ENCODE measurements at places on chromosomes 7 and 10. TPM values are rescaled to one million over a fixed set of nuclear protein-coding genes. Genes with fewer than 3 reads are reported as not detected.
A peak's percentile ranks its signal among the peaks of the same experiment; 100 is the strongest.

Gene CYP3A4
- total RNA-seq: not detected

Gene PROSER2
- total RNA-seq: 1.1 TPM

Gene TCAF2
- total RNA-seq: 0.52 TPM

Gene MCM10
- 0.30 TPM for total RNA-seq

DNA sequence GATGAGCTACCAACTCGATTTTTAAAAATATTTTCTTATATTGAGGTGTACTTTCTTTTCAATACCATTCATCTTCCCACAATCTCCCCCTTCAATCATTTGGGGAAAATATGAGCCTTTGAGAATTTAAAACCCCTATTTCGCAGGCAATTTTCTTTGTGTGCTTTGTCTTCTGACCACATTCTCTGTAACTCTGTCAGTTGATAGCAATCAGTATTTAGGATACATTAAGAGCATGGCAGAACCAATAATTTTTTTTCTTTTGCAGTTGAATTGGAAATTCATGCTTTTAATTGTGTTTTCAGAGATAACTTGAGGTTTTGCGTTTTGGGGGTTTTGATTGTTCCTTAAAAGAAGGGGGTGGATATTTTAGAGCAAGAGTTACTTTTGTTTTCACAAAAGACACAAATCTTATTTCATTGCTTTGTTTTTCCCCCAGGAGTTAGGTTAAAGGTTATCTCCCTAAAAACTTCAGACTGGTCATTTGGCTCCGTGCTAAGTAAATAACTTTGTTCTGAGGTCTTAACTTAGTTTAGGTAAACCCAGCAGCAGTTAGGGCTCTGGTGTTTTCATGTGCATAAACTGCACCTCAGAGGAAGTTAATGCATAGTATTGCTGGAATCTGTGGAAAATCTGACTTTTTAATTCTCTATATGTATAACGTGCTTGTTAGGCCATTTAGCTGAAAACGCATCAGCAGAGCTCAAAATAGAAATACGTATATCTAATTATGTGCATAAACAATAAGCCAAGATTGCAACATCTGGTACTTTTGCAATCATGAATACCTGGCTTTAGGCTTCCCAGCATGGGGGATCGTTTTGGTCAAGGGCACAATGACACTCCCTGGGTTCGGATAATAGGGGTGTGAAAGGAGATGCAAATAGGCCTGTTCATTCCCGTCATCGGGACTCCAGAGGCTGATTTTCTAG lies 676.4 kb upstream of the ANKRD30A start:
- DNase-seq: no peak

DNA sequence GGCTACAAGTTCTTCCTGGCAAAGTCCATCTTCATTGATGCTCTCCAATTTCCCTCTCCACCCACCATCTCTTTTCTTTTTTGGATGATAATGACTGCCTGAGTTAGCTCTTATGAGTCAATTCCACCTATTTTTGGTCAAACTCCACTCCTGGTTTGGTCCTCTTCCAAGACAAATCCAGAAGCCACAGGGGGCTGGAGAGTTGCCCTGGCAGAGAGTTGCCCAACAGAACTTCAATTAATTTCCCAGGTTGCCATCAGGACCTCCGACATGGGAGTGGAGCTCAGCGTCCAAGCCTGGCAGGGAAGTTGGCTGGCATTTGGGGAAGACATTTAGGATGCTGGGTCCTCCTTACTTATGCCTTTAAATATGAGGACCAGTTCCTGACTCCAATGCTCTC lies 29.2 kb upstream of the KCNMA1 start:
- DNase-seq: no peak

GRCh38 chr10:5502571-5503476 lies 3.5 kb upstream of the CALML5 start:
- no peak for DNase-seq

- DNase-seq: peak; percentile 52
These were observed 84.3 kb downstream of the CD36 start for GRCh38 chr7:80722616-80723195.

- DNase-seq: no peak
These were observed 308.9 kb downstream of the GRID1 start for GRCh38 chr10:86057708-86058107.

DNA sequence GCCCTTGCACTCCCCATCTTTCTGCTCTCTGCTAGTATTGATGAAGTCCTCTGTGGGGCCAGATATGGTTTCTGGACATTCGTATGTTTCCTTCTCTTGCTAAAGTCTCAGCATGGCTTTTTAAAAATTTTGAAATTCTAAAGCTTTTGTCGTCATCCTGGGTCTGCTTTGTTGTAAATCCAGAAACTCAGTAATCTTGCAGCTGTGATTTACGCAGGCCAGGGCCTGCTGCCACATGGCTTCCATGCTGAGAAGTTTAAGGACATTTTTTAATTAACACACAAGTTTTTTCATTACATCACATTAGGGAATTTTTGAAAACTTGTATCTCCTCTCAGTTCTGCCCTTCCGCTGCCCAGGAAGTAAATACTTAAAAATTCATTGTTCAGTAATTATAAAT lies 686.1 kb upstream of the IGFBP3 start:
- DNase-seq: peak; percentile 74

GRCh38 chr10:16509996-16510395 lies 11.7 kb downstream of the C1QL3 start:
- DNase-seq: no peak

GRCh38 chr7:14604606-14605005 lies 297.9 kb downstream of the DGKB start:
- DNase-seq: no peak

GRCh38 chr7:17915796-17916195 lies 24.5 kb downstream of the SNX13 start:
- DNase-seq: no peak

DNA sequence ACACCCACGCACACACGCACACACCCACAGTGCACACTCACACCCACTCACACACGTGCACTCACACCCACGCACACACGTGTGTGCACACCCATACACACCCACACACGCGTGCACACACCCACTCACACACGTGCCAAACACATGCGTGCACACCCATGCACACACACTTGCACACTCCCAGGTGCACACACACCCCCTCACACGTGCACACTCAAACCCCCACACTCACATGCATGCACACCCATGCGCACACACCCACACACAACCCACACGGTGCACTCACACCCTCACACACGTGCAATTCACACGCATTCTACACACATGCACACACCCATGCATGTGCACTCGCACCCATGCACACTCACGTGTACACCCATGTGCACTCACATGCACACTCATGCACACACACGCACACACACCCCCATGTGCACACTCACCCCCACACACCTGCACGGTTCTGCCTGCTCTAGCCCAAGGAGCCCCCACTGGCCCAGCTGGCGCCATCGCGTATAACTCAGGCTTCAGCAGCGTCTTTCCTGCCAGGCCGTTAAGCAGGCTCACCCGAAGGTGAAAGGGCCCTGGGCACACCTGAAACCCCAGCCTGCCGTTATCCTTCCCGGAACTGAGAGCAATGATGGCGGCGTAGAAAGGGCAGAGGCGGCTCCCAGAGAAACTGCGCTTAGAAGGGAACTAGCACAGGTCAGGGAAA lies 63.9 kb upstream of the PDGFA start:
- peak; percentile 15 for DNase-seq

- no peak for DNase-seq
These were observed 79.1 kb downstream of the AASS start for GRCh38 chr7:122064971-122065370.

DNA sequence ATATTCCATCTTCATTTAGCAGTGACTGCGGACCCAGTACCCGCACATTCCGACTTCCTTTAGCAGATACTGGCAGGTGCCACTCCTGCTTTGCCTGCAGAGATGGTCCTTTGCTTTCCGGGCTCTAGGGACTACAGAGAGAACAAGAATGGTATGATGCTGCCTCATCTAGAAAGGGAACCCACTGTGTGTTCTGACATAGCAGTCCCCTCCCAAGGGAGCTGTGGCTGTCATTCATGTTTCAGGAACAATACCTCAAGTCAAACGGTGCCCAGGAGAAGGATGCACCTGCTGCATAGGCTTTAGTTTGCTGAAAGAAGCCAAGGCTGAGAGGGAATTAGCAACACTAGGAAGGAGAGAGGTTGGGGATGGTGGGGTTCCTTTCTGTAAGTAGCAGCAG lies 15.9 kb upstream of the TMEM72 start:
- DNase-seq: no peak
